H1 (cell line): ENCODE measurements at places on chromosomes 4 and X.

GRCh38 chr4:15894921-15895916 lies 43.3 kb downstream of the FGFBP1 start:
- H3K36me3 ChIP-seq: no peaks in the 10 kb centered on the region
- H3K27ac ChIP-seq: no peak overlapping the region
- no peaks in the 10 kb centered on the region for H3K4me1 ChIP-seq
- no peak for DNase-seq

- no peaks in the 10 kb centered on the region for H3K4me1 ChIP-seq
- no peaks in the 10 kb centered on the region for H3K27me3 ChIP-seq
- H3K36me3 ChIP-seq: no peaks in the 10 kb centered on the region
- H3K4me3 ChIP-seq: no peak overlapping the region
Observed at GRCh38 chr4:168076989-168077725, 15.2 kb upstream of the ANXA10 start.

DNA sequence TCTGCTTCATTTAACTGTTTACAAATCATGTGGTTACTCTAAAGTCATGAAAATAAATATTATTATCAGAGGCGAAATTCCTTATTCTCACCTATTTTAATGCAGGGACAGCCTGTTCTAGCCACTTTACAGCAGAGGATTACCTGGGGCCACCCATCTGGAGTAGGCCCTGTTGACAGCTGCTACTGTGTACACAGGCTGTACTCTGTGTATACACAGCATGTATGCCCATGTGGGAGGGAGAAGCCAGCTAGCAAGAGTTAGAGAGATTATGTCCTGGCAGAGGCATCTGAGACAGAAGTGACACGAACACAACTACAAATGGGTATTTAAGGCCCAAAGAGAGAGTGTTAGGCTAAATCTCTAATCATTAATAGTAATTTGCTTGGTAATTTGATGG lies 62.1 kb downstream of the GPRIN3 start:
- no peaks in the 10 kb centered on the region for H3K36me3 ChIP-seq
- H3K4me1 ChIP-seq: peaks cover 3% of the 10 kb centered on the region
- no peaks in the 10 kb centered on the region for H3K27me3 ChIP-seq
- no peak overlapping the region for H3K4me3 ChIP-seq
- DNase-seq: no peak

GRCh38 chrX:6283826-6284225 lies 55.2 kb upstream of the NLGN4X start:
- no peaks in the 10 kb centered on the region for H3K27me3 ChIP-seq
- no peak overlapping the region for H3K27ac ChIP-seq
- H3K36me3 ChIP-seq: no peaks in the 10 kb centered on the region
- no peaks in the 10 kb centered on the region; the same call in 1 of the 2 replicates for H3K4me1 ChIP-seq
- no peak for DNase-seq

DNA sequence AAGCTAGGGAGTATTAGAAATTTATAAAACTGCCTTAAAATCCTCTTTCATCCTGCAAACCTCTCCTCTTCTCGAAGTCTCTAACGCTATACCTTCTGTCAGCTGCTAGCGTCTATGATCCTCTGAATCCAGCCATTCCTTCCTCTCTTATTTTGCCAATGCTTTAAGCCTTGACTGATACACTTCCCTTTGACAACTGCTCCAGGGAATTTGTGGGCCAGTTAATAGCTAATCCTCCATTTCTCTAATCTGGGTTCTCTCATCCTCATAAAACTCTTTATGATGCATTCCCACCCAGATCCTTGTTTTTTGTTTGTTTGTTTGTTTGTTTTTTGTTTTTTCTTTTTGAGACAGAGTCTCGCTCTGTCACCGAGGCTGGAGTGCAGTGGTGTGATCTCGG lies 293.6 kb upstream of the PUDP start:
- no peak overlapping the region for H3K27ac ChIP-seq
- H3K36me3 ChIP-seq: no peaks in the 10 kb centered on the region

- H3K36me3 ChIP-seq: no peaks in the 10 kb centered on the region
- no peaks in the 10 kb centered on the region for H3K4me1 ChIP-seq
- DNase-seq: no peak
- no peak overlapping the region for H3K27ac ChIP-seq
- H3K4me3 ChIP-seq: no peak overlapping the region
Observed at GRCh38 chr4:25965629-25966028, 51.6 kb downstream of the SMIM20 start.

- H3K4me1 ChIP-seq: peaks cover 6% of the 10 kb centered on the region
- no peaks in the 10 kb centered on the region for H3K36me3 ChIP-seq
- H3K4me3 ChIP-seq: no peak overlapping the region
- no peak for DNase-seq
Observed at GRCh38 chr4:124940387-124940786, 227.9 kb upstream of the ANKRD50 start.

- no peak overlapping the region for H3K27ac ChIP-seq
- DNase-seq: no peak
- no peaks in the 10 kb centered on the region for H3K27me3 ChIP-seq
- no peaks in the 10 kb centered on the region for H3K36me3 ChIP-seq
- no peak overlapping the region for H3K4me3 ChIP-seq
Observed at GRCh38 chr4:92101737-92102172, 202.0 kb upstream of the GRID2 start.

GRCh38 chr4:5824635-5825034 lies 68.3 kb downstream of the CRMP1 start:
- peaks cover 13% of the 10 kb centered on the region for H3K36me3 ChIP-seq
- H3K4me3 ChIP-seq: no peak overlapping the region
- no peak overlapping the region for H3K27ac ChIP-seq

- no peaks in the 10 kb centered on the region for H3K36me3 ChIP-seq
- H3K27me3 ChIP-seq: no peaks in the 10 kb centered on the region
- no peak overlapping the region for H3K4me3 ChIP-seq
- H3K4me1 ChIP-seq: no peaks in the 10 kb centered on the region
Observed at GRCh38 chr4:54290980-54291379, 61.9 kb downstream of the PDGFRA start.

GRCh38 chrX:110175696-110176095 lies 142.2 kb downstream of the AMMECR1 start:
- H3K4me3 ChIP-seq: no peak overlapping the region
- no peak for DNase-seq
- no peaks in the 10 kb centered on the region for H3K36me3 ChIP-seq
- H3K27me3 ChIP-seq: no peaks in the 10 kb centered on the region
- no peaks in the 10 kb centered on the region; the same call in 1 of the 2 replicates for H3K4me1 ChIP-seq

- H3K27me3 ChIP-seq: no peaks in the 10 kb centered on the region
- no peak for DNase-seq
- H3K4me1 ChIP-seq: no peaks in the 10 kb centered on the region
- H3K27ac ChIP-seq: no peak overlapping the region
- H3K36me3 ChIP-seq: no peaks in the 10 kb centered on the region
Observed at GRCh38 chrX:42131856-42132255, 208.5 kb upstream of the CASK start.

- no peak for DNase-seq
- no peaks in the 10 kb centered on the region for H3K4me1 ChIP-seq
- no peak overlapping the region for H3K27ac ChIP-seq
- H3K27me3 ChIP-seq: no peaks in the 10 kb centered on the region
Observed at GRCh38 chr4:3059943-3060342, 14.4 kb downstream of the HTT-AS start.

- no peak for DNase-seq
- H3K27ac ChIP-seq: no peak overlapping the region
- no peaks in the 10 kb centered on the region for H3K27me3 ChIP-seq
- no peaks in the 10 kb centered on the region for H3K36me3 ChIP-seq
Observed at GRCh38 chr4:150289881-150290280, 211.6 kb downstream of the DCLK2 start.

DNA sequence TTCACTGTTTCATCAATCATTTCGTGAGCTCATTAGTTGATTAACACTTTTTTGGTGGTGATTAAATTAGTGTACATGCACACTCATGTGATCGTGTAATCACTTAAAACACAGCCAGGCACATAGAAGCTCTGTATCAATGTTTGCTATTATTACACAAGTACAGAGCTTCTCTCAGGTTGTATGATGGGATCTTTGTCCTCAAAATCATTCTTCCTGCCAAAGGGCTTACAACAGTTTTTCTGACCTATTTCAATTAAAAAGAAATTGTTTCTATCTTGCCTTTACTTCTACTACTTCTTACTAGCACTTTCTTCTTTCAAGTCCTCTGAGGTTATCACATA lies 145.1 kb downstream of the AMELX start:
- no peak overlapping the region for H3K4me3 ChIP-seq
- H3K27me3 ChIP-seq: no peaks in the 10 kb centered on the region
- H3K36me3 ChIP-seq: no peaks in the 10 kb centered on the region
- H3K4me1 ChIP-seq: no peaks in the 10 kb centered on the region

- H3K27ac ChIP-seq: no peak overlapping the region
- H3K4me3 ChIP-seq: no peak overlapping the region
- H3K27me3 ChIP-seq: no peaks in the 10 kb centered on the region
- DNase-seq: no peak
- no peaks in the 10 kb centered on the region for H3K36me3 ChIP-seq
Observed at GRCh38 chrX:71315917-71316316, 14.4 kb downstream of the ITGB1BP2 start.

DNA sequence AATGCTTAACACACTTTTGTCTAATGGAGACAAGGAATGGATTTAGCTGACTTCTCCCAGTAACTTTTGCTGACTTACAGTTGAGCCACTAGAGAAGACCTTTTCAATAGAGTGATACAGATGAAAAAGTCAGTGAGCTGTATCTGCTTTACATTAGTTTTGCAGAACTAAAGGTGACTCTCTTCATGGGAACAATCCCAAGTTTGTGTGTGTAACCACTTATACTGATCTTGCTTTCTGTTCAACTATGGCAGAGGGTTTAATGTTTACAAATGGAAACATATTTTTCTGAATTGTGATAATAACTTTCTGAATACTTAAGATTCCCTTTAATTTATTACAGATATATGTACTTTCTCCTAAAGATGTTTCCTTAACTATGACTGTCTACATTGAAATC lies 182.6 kb upstream of the PUDP start:
- no peaks in the 10 kb centered on the region for H3K36me3 ChIP-seq
- H3K4me1 ChIP-seq: no peaks in the 10 kb centered on the region
- DNase-seq: no peak
- H3K27me3 ChIP-seq: no peaks in the 10 kb centered on the region
- no peak overlapping the region for H3K27ac ChIP-seq

DNA sequence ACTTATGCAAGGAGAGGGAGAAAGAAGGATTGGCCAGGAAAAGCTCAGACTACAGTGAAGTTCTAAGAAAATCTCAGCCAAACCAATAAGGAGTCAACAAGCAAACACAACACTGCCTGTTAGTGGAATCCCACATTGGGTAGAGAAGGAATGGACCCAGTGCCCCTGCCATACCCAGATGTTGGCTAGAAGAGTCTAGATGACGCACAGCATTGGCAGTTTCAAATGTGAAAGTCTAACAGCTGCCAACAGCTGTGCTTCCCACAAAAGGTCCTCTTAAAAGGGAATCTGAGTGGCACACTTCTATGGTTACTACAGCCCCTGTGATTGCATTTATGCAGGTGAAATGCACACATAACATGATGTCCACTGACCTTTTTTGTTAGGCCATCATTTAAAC lies 37.2 kb upstream of the CPEB2 start:
- no peak overlapping the region for H3K4me3 ChIP-seq
- no peak overlapping the region for H3K27ac ChIP-seq
- no peaks in the 10 kb centered on the region for H3K4me1 ChIP-seq
- DNase-seq: no peak
- no peaks in the 10 kb centered on the region for H3K36me3 ChIP-seq

DNA sequence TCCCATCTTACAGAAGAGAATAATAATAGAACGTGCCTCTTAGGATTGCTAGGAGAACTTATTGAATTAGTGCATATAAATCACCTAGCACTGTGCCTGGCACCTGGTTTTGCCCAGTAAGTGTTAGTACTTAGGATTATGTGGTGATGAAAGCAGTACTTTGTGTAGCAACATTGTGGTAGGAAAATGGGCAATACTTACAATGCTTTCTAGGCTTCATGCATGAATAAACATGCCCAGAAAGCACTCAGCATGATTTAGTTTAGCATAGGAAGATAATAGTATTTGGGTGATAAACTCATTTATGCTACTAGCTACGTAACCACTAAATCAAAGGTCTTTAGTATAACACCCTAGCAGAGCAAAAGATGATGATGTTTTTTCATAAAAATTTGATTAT lies 105.6 kb downstream of the NEUROG2 start:
- no peak overlapping the region for H3K27ac ChIP-seq
- peaks cover 15% of the 10 kb centered on the region for H3K4me1 ChIP-seq
- no peak overlapping the region for H3K4me3 ChIP-seq
- H3K27me3 ChIP-seq: no peaks in the 10 kb centered on the region

DNA sequence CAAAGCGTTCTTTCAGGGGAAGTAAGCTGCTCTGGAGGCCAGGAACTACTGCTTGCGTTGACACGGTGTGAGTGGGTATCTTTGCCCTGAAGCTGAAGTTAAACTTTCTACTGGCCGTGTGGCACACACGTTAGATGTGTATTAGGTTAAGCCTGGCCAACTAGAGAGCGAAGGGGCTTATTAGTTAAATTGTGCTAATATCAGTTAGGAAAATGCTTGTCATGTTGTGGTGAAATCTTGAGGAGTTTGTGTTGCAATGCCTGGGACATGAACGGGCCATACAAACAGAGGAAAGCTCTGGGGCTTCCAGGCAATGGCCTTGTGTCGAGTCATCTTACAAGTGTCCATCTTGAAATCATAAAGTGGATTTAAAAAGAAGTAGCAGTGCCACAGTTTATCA lies 62.6 kb downstream of the NSUN7 start:
- no peak overlapping the region for H3K27ac ChIP-seq
- peaks cover 32% of the 10 kb centered on the region for H3K36me3 ChIP-seq
- H3K27me3 ChIP-seq: no peaks in the 10 kb centered on the region
- DNase-seq: no peak
- no peak overlapping the region for H3K4me3 ChIP-seq

- no peaks in the 10 kb centered on the region for H3K4me1 ChIP-seq
- H3K36me3 ChIP-seq: no peaks in the 10 kb centered on the region
- no peak overlapping the region for H3K27ac ChIP-seq
Observed at GRCh38 chrX:154125391-154126040, 18.5 kb upstream of the OPN1LW start.

- H3K36me3 ChIP-seq: peaks cover 7% of the 10 kb centered on the region
- no peak overlapping the region for H3K27ac ChIP-seq
- H3K4me3 ChIP-seq: no peak overlapping the region
- DNase-seq: no peak
- no peaks in the 10 kb centered on the region; the same call in 1 of the 2 replicates for H3K4me1 ChIP-seq
- H3K27me3 ChIP-seq: no peaks in the 10 kb centered on the region
Observed at GRCh38 chr4:119592830-119593229, 35.8 kb downstream of the PDE5A start.

DNA sequence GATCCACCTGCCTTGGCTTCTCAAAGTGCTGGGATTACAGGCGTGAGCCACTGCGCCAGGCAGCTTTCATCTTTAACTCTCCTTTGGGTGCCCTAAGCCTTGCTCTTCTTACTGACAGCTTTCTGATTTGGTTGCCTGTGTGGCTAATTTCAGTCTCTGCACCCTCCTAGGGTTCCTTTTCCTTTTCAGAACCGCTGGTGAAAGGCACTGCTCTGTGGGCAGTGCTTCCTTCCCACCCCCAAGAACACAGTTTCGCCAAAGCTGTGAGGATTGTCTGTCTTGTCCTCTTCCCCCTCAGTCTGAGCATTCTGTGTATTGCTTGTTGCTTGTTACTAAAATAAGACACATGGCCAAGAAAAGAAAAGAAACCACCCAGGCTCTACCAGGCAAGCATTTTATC lies 101.4 kb upstream of the FRMPD3 start:
- no peaks in the 10 kb centered on the region for H3K27me3 ChIP-seq
- H3K36me3 ChIP-seq: no peaks in the 10 kb centered on the region
- H3K4me1 ChIP-seq: no peaks in the 10 kb centered on the region
- H3K27ac ChIP-seq: no peak overlapping the region
